Esophagus squamous epithelium (tissue), 5 donors: ENCODE measurements at places on chromosomes 1 and 21.

DNA sequence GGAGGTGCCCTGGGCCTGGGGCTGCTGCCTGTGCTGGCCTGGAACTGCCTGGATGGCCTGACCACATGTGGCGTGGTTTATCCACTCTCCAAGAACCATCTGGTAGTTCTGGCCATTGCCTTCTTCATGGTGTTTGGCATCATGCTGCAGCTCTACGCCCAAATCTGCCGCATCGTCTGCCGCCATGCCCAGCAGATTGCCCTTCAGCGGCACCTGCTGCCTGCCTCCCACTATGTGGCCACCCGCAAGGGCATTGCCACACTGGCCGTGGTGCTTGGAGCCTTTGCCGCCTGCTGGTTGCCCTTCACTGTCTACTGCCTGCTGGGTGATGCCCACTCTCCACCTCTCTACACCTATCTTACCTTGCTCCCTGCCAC, 1.8 kb downstream of the GPR3 start:
- DNase-seq = no peak

- no peak for DNase-seq
Measured at GRCh38 chr1:10726355-10726754, 70.1 kb downstream of the CASZ1 start.

- DNase-seq = no peak
Measured at GRCh38 chr1:78650114-78650660, 556 bp downstream of the IFI44 start.

DNA sequence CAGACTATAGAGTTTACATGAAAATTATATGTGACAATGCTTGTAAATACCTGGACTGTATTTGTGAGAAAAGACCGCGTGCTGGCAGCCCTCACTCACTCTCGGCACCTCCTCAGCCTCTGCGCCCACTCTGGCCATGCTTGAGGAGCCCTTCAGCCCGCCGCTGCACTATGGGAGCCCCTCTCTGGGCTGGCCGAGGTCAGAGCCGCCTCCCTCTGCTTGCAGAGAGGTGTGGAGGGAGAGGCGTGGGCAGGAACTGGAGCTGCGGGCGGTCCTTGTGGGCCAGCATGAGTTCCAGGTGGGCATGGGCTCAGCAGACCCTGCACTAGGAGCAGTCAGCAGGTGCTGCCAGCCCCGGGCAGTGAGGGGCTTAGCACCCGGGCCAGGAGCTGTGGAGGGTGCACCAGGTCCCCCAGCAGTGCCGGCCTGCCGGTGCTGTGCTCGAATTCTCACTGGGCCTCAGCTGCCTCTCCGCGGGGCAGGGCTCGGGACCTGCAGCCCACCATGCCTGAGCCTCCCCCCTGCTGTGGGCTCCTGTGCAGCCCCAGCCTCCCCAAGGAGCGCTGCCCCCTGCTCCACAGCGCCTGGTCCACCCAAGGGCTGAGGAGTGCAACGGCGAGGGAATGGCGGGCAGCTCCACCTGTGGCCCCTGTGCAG, 482.5 kb downstream of the AGBL4 start:
- no peak for DNase-seq

DNA sequence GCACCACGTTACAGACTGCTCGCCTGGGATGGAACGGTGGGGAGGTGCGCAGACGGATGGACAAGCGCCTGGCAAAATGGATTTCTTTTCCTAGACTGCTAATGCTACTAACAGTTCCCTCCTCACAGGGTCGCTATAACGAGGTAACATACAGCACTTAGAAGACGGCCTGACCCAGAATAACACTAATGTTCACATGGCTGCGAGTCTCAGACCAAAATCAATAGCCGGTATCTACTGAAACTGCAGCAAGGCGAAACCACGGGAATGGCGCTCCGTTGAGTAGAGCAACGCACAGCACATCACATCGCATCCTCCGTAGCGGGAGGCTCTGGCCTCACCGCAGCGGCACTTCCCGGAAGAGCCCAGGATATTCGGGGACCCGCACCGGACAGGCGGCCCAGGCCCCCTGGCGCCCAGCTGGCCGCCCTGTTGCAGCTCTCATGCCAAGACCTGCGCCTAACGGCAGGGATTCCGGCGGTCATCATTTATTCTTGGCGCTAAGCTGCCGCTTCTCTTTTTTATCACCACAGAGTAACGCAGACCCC, 46.6 kb downstream of the VPS26C start:
- DNase-seq = no peak

- no peak for DNase-seq
Measured at GRCh38 chr1:18549906-18550305, 69.2 kb downstream of the KLHDC7A start.

DNA sequence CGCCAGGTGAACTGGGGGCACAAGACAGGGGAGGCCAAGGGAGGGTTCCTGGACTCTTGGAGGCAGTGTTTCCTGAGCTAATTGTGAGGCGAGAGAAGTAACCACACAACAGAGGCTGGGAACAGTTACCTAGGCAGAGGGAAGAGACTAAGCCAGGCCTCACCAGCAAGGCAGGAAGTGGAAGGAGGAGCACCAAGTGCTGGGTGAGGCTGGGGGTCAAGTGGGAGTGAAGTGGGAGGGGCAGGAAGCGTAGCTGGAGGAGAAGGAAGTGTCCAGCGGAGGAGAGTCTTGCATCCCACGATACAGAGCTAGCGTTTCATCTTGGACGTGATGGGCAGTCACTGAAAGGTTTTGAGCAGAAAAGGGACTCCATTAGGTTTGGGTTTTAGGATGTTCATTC, 48.3 kb upstream of the CAPZB start:
- no peak for DNase-seq

DNA sequence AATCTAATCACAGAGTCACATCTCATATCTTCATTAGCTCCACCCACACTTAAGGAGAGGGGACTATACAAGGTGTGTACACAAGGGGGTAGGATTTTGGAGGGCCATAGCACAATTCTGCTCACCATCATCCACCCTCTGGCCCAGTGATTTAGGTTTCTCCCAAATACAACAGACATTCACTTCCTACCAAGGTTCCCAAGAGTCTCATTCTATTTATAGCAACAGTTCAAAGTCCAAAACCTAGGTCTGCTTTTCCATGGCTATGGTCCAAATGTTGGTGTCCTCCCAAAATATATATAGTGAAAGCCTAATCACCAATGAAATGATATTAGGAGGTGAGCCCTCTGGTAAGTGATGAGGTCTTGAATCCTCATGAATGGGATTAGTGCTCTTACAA, 353.2 kb upstream of the PLD5 start:
- no peak for DNase-seq

GRCh38 chr1:150404465-150404864, 40.5 kb downstream of the RPRD2 start:
- DNase-seq = no peak

GRCh38 chr1:245946905-245947304, 560.2 kb downstream of the SMYD3 start:
- no peak for DNase-seq

- DNase-seq = no peak
Measured at GRCh38 chr1:2127187-2128145, 67.1 kb downstream of the FAAP20 start.

DNA sequence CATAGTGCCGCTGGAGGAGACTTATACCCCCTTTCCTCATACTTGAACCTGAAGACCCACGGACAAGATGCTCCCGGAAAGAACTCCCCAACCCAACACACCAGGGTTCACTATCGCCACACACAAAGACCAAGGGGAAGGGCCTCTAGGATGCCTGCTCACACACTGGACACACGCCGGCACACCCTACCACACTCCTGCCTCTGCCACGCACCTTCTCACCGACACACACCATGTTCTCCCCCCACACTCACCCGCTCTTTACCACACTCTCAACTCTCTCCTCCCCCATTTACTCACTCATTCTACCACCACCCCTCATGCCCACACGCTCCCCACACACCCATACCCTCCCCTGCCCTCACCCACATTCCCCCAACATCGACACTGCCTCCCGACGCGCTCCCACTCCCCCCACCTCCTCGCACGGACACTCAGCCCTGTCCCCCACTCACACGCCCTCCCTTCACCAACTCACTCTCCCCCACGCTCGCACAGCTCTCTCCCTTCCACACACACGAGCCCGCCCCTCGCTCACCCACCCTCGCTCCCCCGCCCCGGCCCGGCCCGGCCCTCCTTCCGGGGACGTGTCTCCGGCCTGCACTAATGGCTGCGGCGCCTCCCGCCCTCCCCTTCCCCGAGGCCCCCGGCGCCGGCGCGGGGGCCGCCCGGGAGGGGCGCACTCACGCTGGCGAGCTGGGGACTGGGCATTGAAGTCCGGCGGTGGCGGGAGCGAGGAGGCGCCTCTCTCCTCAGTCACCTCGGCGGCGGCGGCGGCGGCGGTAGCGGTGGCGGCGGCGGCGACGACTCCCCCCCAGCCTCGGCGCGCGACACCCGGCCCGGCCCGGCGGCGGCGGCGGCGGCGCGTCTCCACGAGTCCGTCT, 626 bp downstream of the PTP4A2 start:
- peak; percentile 39 for DNase-seq

DNA sequence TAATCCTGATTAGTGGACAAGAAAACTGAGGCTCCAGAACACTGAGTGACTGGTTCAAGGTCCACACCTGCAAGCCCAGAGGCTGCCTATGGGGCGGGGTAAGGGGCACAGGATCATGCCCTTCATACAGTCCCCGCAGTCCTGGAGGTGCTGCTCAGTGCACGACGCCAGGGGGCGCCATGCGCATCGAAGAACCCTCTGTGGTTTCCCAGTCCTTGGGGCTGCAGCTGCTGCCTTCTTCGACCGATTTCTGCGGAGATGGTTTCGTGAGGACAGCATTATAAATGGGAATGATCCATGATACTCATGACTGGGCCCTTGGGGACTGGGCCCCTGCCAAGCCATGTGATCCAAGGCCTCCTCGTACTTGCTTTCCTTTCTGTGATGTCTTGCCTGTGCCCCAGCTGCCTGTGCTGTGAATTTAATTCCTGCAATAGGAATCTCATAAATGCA, 37.1 kb upstream of the ARHGEF10L start:
- no peak for DNase-seq

DNA sequence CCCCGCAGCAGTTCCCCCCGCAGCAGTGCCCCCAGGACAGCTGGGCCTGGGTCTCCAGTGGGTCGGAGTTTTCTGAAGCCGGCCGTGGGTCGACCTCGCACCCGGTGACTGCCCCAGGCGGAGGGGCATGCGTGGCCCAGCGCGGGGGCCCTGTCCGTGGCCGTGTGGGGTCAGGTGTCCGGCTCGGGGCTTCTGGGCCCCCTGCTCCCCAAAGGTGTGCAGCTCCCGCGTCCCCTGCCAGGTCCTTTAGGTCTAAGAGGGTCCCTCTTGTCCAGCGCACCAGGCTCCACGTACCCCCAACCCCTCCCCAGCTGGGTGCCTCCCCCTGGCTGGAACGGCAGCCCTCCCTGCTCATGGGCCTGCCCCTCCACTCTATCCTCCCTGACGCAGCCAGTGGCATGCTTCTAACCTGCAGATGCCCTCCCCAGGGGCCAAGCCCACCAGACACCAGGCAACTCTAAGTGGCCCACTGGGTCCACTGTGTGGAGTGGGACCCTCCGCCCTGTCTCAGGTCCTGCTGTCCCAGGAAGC, 5.9 kb upstream of the HES4 start:
- DNase-seq = no peak

- no peak for DNase-seq
Measured at GRCh38 chr1:52623812-52624211, 9.2 kb upstream of the SHISAL2A start.

DNA sequence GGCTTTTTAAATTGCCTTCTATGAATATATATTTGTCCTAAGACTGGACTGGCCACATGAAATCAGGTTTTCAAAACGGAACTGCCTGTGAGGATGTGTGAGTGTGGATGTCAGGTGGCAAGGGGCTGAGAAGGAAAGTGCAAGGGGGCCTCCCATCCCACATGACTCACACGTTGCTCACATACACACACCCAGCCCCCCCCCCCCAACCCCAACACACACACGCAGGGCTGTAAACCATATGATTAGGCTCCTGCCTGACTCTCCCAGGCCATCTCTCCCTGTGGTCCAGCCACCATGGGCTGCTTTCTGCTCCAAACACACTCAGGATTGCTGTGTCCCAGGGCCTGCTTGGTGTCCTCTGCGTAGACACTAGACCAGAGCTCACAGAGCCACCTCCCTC, 22.4 kb downstream of the DEGS1 start:
- DNase-seq = no peak

GRCh38 chr21:45248893-45249381, 38.8 kb downstream of the POFUT2 start:
- no peak for DNase-seq

GRCh38 chr1:243264717-243265116, 8.9 kb downstream of the SDCCAG8 start:
- no peak for DNase-seq
